Right forelimb (tissue), 1 donor: ENCODE measurements at places on chromosomes 3 and 15.

DNA sequence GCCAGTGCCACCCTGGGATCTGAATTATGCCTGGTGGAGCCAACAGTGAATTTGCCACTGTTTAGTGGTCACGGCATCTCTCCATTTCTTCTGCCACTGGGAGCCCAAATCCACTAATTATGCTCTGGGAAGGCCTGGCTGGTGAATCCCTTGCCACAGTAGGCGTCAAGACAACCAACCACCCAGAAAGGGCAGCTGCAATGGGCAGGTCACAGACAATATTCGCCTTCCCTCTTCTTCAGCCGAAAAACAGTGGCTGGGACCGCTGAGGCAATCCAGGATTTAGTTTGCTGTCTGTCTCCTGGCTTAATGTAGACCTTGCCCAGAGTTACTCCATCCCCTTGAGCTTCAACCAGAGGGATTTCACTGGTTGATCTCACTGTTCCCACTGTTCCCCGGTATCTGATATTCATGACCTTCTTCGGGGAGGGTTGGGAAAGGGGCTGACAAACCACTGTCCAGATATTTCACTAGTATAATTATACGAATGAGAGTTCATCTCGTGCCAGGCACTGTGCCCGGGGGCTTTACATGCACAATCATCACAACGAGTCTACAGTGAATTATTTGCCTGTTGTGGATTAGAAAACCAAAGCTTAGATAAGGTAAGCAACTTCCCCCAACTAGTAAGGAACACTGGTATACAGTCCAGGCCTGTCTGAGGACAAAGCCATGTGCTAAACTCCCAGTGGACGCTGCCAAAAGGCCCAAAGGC is 49.9 kb upstream of the RAB6B start:
- DNase-seq: no peak

DNA sequence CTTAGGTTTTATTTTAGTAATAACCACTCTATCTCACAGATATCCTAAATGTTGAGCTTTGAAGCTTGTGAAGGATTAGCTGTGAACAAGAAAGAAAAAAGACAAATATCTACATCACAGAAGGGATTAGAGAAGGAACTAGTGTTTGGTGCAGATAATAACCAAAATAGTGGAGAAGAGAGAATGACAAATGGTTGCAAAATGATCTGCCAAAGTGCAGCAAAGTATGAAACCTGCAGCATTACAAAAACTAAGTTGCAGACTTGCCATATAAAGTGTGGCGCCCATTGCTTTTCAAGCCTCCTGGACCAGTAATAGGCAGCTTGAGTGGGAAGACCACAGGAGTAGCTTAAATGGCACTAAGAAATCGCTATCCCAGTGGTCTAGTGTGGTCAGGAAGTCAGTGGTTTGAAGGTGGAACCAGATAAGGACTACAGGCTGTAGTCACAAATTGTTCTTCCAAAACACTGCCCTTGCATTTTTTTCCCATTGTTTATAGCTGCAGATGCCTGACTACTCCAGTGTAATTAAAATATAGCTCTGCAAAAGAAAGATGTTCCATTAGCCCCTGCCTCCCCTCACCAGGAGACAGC is 20.7 kb downstream of the TPM1 start:
- DNase-seq: no peak

DNA sequence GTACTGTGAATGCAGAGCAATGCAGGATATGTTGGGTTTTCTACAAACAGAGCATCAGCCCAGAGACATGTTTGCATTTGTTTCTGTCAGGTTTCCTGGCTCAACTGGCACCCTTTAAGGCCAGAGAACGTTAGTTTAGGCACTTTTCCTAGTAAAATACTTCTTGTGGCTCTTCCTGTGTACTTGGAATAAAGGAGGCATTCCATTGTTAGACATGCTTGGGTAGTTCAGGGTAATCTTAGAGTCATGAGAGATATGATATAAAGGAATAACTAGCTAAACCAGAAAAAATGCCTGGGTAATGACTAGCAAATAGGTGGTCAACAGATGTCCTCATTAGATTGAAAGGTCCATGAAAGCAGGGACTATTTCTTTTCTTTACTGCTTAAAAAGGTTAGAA is 60.4 kb upstream of the RBM5 start:
- no peak for DNase-seq

GRCh38 chr15:43794269-43795037 is 2.3 kb downstream of the SERF2 start:
- no peak for DNase-seq

- no peak for DNase-seq
Observed at GRCh38 chr3:111584744-111585143, 10.4 kb downstream of the ZBED2 start.

DNA sequence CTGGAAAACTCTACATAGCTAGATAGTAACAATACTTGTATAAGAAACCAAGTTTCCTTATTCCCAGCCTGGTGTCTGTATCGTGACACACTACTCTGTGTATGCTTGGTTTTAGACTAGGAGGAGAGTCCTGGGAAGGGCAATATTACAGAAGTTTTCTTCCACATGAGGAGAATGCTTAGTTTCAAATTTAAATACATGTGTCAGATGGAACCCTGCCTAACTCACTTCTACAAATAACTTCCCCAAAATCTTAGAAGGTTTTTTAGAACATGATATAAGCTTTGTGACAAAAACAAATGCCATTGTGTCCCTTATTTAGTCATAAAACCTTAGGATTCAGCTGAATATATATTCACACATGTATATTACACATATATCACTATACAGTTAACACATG is 7.2 kb upstream of the IL20RB start:
- DNase-seq: no peak
